ENCODE measurements at places on chromosomes 3 and 15. TPM values are rescaled to one million over a fixed set of nuclear protein-coding genes. Genes with fewer than 3 reads are reported as not detected.

- H3K27me3 ChIP-seq: no peaks in the 10 kb centered on the region
- no peaks in the 10 kb centered on the region for H3K36me3 ChIP-seq
- DNase-seq: peak; percentile 75
- H3K4me3 ChIP-seq: no peak overlapping the region
These were observed 92.0 kb upstream of the VGLL3 start for GRCh38 chr3:87082796-87083440.

DNA sequence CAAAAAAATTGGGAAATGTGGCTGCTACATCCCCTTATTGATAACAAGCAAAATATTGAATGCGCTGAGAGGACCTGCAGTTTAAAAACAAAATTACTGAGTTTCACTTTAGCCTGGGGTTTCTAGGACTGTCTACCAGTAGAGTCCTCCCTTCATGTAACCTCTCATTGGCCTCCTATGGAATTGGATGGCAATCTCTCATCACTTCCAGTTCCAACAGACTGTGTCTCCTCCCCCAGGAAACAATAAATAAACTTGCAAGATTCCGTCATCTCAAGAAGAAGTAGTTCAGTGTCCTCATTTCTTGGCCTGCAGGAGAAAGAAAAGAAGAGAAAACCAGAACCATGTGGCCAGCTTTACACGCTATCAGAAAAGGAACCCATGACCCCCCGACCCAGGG lies 123.8 kb downstream of the TLE3 start:
- no peak overlapping the region for H3K27ac ChIP-seq
- no peaks in the 10 kb centered on the region for H3K36me3 ChIP-seq
- peaks cover 3% of the 10 kb centered on the region for H3K4me1 ChIP-seq
- peaks cover 3% of the 10 kb centered on the region for H3K27me3 ChIP-seq
- DNase-seq: no peak

MKRN2OS gene
- not detected for total RNA-seq

DNA sequence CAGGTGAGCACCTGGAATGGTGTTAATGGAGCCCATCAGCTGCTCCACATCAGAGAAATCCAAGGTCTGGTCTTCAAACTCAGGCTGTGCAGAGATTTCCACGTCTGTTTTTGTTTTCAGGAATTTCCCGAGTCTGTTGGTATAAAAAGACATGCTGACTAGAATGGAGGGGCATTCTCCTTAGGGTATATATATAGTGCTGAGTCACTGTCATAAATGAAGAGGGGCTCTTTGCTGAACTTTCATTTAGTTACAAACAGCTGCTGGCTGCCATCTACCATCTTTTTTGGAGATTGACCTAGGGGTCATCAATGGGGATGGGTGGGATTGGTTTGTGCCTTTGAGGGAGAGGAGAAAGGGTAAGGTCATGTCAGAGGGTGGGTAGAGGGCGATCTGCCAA lies 27.1 kb downstream of the FSD2 start:
- H3K36me3 ChIP-seq: no peaks in the 10 kb centered on the region
- no peaks in the 10 kb centered on the region for H3K27me3 ChIP-seq
- no peak for DNase-seq
- no peak overlapping the region for H3K4me3 ChIP-seq
- H3K4me1 ChIP-seq: no peaks in the 10 kb centered on the region

AGTR1 gene
- total RNA-seq: not detected

GREM1 gene
- 2.9 TPM for total RNA-seq

DNA sequence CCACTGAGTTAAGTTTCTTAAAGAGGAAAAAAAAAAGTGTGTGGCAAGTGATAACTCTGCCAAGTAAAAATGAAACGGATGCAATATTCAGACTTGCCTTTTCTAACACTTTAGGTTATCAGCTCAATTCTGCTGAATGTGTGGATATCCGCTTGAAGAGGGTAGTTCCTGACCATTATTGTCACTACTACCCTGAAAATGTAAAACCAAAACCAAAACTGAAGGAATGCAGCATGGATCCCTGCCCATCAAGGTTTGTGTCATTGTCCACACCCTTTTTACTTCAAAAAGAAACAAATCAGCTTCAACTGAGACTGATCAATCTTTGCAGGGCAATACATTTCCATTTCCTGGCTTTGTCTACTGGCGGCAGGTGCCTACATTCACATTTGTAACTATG lies 236.1 kb downstream of the ADAMTSL3 start:
- H3K27me3 ChIP-seq: no peaks in the 10 kb centered on the region
- no peaks in the 10 kb centered on the region for H3K36me3 ChIP-seq
- no peak for DNase-seq
- H3K27ac ChIP-seq: no peak overlapping the region
- no peaks in the 10 kb centered on the region for H3K4me1 ChIP-seq

- peaks cover 16% of the 10 kb centered on the region for H3K4me1 ChIP-seq
- H3K4me3 ChIP-seq: no peak overlapping the region
- no peaks in the 10 kb centered on the region for H3K36me3 ChIP-seq
- no peaks in the 10 kb centered on the region for H3K27me3 ChIP-seq
These were observed 3.2 kb downstream of the ULK3 start for GRCh38 chr15:74839526-74840395.

CSPG4 gene
- total RNA-seq: 0.37 TPM

PRSS50 gene
- 1.9 TPM for total RNA-seq

DNA sequence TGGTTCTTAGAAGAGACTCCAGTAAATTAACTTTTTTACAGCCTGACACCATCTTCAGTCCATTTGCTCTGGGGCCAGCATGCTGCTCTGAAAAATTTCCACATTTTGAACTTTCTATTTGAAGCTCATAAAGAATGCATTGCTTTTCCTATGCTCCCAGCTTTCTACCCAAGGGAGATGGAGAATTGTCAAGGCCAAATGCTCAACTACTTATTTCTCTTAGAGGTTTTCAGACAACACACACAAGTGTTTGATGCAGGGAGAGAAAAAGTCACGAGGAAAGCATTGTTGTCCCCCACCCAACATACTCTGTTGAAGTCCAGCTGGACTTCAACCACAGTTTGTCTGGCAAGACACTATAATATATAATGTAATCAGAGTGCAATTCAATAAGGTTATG lies 100.3 kb upstream of the CADPS start:
- no peaks in the 10 kb centered on the region for H3K27me3 ChIP-seq
- peaks cover 7% of the 10 kb centered on the region for H3K4me1 ChIP-seq
- no peak for DNase-seq
- no peak overlapping the region for H3K4me3 ChIP-seq
- H3K36me3 ChIP-seq: no peaks in the 10 kb centered on the region

SOX2 gene
- total RNA-seq: 584 TPM

GRCh38 chr15:25180606-25181292 lies 226.0 kb downstream of the SNRPN start:
- H3K27ac ChIP-seq: no peak overlapping the region
- H3K4me3 ChIP-seq: no peak overlapping the region
- H3K36me3 ChIP-seq: no peaks in the 10 kb centered on the region
- no peaks in the 10 kb centered on the region for H3K4me1 ChIP-seq
- DNase-seq: no peak
- H3K27me3 ChIP-seq: no peaks in the 10 kb centered on the region

DAZL gene
- total RNA-seq: 3.2 TPM

DNA sequence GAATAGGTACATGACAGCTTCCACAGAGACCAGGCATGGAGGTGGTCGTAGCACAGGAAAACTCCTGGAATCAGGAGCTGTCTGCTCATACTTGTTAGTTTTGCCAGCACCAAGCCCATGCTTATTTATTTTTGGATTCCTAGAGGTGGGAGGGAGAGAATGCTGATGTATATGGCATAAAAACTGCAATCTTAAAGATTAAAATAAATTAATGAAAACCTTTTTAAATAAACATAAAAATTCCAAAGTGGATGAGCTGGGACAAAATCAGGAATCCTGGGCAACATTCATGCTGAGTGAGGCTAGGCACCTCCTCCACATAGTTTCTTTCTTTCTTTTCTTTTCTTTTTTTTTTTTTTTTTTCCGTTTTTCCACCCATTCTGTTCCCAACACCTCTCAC lies 14.3 kb upstream of the BCL6 start:
- H3K4me3 ChIP-seq: no peak overlapping the region
- H3K4me1 ChIP-seq: peaks cover 3% of the 10 kb centered on the region
- no peaks in the 10 kb centered on the region for H3K27me3 ChIP-seq
- H3K27ac ChIP-seq: no peak overlapping the region

DLL4 gene
- total RNA-seq: 0.12 TPM

- H3K4me1 ChIP-seq: peaks cover 20% of the 10 kb centered on the region
- DNase-seq: no peak
- H3K27me3 ChIP-seq: peaks cover 25% of the 10 kb centered on the region
- H3K27ac ChIP-seq: no peak overlapping the region
These were observed 412 bp downstream of the SLC51A start for GRCh38 chr3:196216681-196217211.

DNA sequence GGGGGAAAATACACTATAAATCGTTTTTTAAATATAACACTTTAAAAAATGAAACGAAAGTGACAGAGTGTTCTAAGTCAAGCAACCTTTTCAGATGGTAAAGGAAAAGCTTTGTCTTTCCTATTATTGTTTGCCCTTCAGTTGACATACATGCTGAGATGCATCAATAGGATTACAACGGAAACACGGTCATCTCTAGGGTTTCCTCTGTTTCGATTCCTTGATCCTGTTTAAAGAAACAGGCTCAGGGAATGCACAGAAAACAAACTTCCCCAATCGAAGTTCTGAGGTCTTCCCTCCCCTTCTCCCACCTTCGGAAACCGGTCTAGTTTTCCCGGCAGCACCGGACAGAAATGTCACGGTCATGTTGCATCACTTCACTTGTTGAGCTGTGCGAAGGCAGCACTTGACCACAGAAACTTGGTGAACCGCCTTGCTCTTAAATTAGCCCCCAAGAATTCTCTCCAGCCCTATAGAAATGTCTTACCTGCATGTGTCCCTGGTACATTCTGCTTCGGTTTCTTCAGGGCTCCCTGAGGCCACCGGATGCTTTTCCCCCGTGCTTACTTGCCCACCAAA lies 556 bp downstream of the PEX5L start:
- no peaks in the 10 kb centered on the region for H3K36me3 ChIP-seq
- H3K27me3 ChIP-seq: peaks cover 78% of the 10 kb centered on the region
- H3K4me3 ChIP-seq: peak overlapping the region; percentile 57
- H3K27ac ChIP-seq: no peak overlapping the region
- H3K4me1 ChIP-seq: peaks cover 8% of the 10 kb centered on the region
- peak; percentile 49 for DNase-seq

SH3GL3 gene
- total RNA-seq: 3.8 TPM

LMAN1L gene
- total RNA-seq: not detected

DNA sequence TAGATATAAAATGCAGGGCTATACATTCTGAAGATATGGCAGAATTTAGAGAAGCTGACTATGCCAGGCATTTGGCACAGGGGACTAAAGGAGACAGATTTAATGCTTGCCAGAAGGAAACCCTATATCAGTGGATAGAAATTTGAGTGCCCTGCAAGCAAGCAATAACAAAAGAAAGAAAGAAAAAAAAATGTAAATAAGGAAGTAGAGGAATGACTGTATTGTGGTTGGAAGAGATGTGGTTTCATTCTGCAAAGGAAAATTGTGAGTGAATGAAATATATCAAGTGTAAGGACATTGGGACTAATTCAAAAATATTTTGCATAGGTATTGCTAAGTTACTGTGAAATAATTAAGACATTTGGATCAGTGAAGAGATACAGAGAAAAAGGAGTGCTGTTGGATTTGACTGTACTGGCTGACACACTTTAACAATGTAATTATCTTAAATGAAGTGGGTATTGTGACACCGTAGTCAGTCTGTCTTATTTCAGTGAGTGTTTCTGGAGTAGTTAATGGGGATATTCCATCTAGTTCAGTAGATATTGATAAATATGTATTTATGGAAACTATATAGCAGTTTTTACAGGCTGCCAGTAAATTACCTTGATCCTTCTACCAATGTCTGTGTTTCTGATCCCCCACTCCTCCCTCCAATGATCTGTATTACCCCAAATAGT lies 418.2 kb downstream of the CNTN4 start:
- no peaks in the 10 kb centered on the region for H3K36me3 ChIP-seq
- no peak overlapping the region for H3K4me3 ChIP-seq
- H3K4me1 ChIP-seq: peaks cover 43% of the 10 kb centered on the region
- no peak for DNase-seq

P3H2 gene
- 9.0 TPM for total RNA-seq

DNA sequence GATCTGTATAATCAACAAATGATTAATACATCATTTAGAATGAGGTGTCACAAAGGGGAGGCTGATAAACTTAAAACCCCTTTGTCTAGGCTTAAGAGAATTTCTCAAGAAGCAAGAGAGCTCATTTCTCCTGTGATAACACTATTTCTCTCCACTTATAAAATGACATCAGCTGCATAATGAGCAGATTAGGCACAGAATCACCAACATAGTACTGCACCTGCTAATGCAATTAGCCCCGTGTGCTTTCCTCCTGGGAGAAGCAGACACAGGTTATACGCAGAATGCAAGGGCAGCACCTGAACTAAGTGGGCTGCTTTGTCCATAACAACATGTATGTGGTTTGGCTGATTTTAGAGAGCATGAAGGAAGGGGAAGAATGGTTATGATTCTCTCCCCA lies 515.3 kb upstream of the CFAP20DC start:
- H3K36me3 ChIP-seq: no peaks in the 10 kb centered on the region
- no peaks in the 10 kb centered on the region for H3K27me3 ChIP-seq
- no peak overlapping the region for H3K27ac ChIP-seq
- no peak for DNase-seq
- no peak overlapping the region for H3K4me3 ChIP-seq
- peaks cover 6% of the 10 kb centered on the region for H3K4me1 ChIP-seq

All from neural progenitor cell (in vitro differentiated cells).